ENCODE measurements at places on chromosomes 7 and 10.

GRCh38 chr10:5305374-5305773, 59.4 kb upstream of the UCN3 start:
- DNase-seq, result no peak

DNA sequence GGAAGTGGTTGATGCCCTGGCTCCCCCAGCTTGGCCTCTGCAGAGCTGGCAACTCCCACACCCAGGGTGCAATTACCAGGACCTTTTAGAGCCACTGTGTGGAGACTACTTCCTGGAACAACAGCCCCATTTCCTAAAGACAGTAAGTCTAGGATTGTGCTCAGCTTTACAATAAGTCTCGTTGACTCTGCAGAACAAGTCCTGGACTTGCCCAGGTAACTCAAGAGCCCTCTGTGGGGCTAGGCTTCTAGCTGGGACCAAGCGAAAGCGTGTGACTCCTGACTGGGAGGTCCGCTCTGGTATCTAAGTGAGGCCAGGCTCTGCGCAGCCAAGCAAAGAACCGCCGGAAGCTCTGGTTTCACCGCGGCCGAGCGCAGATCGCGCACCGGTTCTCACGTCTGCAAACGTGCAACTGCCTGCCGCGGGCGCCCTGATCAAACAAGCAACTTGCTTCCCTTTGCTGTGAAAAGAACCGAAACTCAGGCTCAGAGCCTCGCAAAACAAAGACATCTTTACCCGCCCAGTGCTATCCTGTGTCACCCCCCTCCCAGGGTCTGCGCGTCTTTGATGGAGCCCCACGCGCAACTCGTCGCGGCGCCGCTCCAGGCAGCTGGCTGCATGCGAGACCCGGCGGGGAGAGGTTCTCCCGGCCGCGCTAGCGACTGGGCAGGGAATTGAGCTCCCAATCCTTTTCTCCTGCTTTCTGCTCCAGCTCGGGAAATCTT, 4.4 kb upstream of the PDLIM1 start:
- no peak for DNase-seq

DNA sequence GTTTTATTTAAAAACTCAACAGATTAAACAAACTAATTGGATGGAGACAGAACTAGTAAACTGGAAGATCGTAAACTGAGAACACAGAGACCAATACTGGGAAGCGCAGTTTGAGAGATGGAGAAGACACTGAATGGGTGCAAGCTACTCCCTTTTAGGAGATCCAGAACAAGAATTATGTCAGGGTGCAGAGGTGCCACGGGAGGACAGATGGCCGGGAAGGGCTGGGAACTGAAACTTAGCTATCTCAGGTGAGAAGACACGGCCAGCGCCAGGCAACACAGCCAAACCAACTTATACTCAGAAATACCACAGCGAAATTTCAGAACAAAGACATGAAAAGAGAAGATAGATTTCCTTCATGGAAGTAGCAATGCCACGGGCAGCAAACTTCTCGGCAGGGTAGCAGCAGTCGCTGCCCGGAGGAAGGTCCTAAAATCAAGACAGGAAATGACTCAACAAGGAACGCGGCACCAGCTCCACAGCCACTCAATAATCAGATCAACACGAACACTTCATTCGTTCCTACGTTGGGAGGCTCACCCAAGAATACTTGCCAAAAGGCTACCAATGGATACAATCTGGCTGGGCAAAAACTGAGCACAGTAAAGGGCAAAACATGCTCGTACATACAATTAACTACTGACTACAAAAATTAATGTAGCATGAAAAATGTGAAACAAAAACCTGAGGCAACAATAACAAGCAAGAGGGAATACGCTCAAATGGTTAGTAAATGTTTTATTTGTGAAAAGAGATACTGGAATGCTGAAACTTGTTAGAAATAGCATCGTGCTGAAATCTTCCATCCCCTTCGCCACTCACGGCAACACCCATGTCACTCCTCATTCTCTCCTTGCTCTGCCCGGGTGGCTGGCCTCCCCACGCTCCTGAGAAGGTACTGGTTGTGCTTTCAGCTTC, 2.2 kb upstream of the LRRC27 start:
- no peak for DNase-seq

DNA sequence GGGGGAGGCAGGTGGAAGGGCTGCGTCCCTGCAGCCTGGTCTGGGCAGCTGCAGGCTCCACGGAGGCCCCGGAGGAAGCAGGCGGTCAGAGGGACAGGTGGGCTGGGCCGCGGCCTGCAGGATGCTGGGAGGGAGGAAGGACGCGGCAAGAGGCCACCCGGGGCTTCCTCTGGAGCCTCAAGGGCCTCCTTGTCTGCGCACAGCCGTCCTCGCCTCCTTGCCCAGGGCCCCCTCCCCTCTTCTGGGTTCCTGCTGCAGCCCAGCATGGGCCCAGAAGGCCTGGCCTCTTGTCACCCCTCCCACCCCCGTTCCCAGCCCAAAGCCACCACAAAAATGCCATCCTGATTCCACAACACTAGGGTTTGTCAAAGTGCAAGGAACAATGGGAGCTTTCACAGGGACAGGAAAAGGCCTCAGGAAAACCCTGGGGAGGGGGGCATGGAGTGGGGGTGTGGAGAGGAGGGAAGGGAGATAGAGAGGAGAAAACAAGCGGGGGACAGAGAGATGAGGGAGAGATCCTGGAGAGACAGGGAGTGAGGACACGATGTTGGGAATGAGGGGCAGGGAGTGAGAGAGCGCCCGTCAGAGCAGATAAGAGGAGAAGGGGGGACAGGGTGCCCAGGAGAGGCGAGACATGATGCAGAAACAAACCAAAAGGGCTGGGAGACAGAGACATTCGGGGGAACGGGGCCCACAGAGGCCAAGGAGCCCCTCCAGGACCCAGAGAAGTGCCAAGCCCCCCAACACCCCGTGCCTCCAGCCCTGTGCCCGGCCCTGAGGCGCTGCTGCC, 41.8 kb downstream of the ZCCHC24 start:
- DNase-seq, result no peak
